ENCODE measurements at places on chromosomes 13 and 19.

- no peak for DNase-seq
These were observed 343.9 kb downstream of the TBC1D4 start for GRCh38 chr13:75137911-75138571.

- DNase-seq: no peak
These were observed 8.1 kb downstream of the PTGIR start for GRCh38 chr19:46616631-46617322.

GRCh38 chr13:105952973-105953290, 582.5 kb downstream of the EFNB2 start:
- DNase-seq: no peak

- no peak for DNase-seq
These were observed 1.0 kb upstream of the ETHE1 start for GRCh38 chr19:43527860-43528622.

- no peak for DNase-seq
These were observed 757.3 kb downstream of the EFNB2 start for GRCh38 chr13:105778196-105778595.

GRCh38 chr19:56946159-56946558, 105.6 kb upstream of the PEG3 start:
- DNase-seq: no peak

GRCh38 chr19:15556634-15557181, 48.4 kb downstream of the CYP4F22 start:
- DNase-seq: no peak

DNA sequence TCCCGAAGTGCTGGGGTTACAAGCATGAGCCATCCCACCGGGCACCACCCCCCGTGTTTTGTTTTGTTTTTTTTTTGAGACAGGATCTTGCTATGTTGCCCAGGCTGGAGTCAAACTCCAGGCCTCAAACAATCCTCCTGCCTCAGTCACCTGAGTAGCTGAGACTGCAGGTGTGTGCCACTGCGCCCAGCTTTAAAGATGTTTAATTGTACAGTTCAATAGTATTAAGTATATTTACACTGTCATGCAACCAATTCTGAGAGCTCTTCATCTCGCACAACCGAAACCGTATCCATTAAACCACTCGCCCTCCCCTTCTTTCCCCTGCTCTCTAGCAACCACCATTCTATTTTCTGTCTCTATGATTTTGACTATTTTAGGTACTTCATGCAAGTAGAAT, 15.6 kb downstream of the NUCB1 start:
- no peak for DNase-seq

GRCh38 chr13:50460358-50460757, 383.1 kb downstream of the DLEU7 start:
- no peak for DNase-seq

DNA sequence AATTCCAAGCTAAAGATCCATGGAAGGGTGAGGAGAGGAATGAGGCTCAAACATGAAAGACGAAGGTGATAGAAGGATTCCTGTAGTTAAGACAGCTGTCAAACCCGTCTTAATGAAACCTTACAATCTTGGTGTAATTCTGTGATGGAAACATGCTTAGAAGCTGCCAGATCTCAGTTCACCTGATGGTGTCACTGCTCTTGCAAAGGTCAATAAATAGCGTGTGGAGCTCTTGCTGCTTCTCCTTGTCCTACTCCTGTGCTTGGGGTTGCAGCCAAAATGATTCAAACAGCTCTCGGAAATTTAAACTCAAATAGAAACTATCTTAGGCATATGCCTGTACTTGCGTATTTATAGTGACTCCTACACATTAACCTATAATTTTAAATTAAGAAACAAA, 1705.0 kb downstream of the OLFM4 start:
- DNase-seq: peak; percentile 20

DNA sequence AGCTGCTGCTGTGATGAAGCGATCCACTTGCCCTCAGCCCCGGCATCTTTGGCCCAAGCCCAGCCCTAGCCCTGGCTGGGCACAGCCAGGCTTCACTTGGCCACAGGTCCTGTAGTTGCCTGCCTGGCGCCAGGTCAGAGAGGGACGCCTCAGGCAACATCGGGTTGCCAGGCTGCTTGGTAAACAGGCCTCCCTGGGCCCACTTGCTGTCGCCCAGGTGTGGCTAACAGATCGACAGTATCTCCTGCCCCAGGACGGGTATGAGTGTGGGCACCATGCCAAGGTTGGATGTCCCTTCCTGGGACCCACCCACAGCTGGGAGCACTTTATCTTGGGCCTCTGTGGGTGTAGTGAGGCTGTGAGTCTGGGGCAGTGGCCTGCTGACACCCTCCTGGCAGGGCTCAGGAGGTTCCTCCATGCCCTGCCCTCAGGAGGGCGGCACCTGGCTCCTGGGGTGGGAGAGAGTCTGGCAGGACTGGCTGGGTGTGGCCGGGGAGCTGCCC, 27.8 kb downstream of the CARM1 start:
- DNase-seq: no peak

- no peak for DNase-seq
These were observed 661 bp upstream of the BABAM1 start for GRCh38 chr19:17266589-17266974.

- DNase-seq: no peak
These were observed 122.3 kb downstream of the PCCA start for GRCh38 chr13:100211016-100211710.

DNA sequence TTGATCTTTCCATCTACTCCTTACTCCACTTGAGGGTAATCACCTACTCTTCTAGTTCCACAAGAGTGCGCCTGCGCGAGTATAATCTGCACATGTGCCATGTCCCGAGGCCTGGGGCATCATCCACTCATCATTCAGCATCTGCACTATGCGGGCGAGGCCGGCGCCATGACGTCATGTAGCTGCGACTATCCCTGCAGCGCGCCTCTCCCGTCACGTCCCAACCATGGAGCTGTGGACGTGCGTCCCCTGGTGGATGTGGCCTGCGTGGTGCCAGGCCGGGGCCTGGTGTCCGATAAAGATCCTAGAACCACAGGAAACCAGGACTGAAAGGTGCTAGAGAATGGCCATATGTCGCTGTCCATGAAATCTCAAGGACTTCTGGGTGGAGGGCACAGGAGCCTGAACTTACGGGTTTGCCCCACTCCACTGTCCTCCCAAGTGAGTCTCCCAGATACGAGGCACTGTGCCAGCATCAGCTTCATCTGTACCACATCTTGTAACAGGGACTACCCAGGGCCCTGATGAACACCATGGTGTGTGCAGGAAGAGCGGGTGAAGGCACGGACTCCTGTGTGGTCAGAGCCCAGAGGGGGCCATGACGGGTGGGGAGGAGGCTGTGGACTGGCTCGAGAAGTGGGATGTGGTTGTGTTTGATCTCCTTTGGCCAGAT, 2.7 kb upstream of the KLK2 start:
- no peak for DNase-seq

- DNase-seq: no peak
These were observed 31.4 kb downstream of the NFIX start for GRCh38 chr19:13026462-13027370.

- no peak for DNase-seq
These were observed 45.8 kb downstream of the RFX2 start for GRCh38 chr19:6064336-6065073.

DNA sequence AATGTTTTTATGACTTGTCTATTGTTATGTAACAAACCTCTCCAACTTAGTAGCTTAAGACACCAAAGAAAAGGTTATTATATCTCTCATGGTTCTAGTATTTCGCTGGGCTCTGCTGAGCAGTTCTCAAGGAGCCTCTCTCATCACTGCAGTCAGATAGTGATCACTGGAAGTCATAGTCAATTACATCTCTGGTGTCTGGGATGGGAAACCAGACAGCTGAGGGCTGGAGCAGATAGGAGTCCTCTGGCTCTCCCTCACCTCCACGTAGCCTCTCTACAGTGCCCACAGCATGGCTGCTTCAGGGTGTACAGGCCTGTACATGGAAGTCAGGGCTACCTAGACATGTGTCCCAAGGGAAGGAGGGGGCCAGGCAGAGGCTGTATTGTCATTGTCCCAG, 507.5 kb downstream of the MYO16 start:
- no peak for DNase-seq

DNA sequence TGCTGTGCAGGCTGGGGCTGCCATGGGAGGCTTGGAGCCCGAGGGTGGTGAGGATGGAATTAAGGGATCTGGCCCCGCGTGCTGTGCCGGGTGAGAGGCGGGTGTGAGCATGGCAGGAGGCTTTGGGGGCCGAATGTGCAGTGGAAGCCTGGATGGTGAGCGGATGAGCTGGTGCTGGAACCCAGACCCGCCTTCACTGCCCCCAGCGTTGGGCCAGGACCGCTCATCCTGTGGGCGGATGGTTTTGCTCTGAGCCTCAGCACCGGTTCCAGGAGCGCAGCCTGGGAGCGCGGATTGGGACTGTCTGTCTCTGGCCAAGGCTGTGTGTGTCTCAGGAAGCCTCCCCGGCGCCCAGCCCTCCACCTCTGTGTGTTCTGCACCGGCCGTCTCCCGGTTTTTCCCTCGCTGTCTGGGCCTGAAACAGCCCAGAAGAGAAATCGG, 16.7 kb downstream of the KDM4B start:
- no peak for DNase-seq

DNA sequence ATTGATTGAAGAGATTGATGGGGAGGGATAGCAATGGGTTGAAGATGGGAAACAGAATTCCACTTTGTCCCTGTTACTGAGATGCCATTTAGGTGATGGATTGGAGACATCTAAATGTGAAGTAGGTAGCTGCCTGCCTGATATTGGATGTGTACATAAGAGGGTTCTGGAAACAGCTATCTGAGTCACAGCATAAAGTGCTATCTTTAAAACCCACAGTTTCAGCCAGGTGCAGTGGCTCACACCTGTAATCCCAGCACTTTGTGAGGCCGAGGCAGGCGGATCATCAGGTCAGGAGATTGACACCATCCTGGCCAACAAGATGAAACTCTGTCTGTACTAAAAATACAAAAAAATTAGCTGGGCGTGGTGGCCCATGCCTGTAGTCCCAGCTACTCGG, 72.6 kb downstream of the DNAJC3 start:
- no peak for DNase-seq

GRCh38 chr19:50720921-50721381, 1.3 kb upstream of the SHANK1 start:
- no peak for DNase-seq

- DNase-seq: no peak
These were observed 81.9 kb upstream of the SLC15A1 start for GRCh38 chr13:98834254-98834960.

DNA sequence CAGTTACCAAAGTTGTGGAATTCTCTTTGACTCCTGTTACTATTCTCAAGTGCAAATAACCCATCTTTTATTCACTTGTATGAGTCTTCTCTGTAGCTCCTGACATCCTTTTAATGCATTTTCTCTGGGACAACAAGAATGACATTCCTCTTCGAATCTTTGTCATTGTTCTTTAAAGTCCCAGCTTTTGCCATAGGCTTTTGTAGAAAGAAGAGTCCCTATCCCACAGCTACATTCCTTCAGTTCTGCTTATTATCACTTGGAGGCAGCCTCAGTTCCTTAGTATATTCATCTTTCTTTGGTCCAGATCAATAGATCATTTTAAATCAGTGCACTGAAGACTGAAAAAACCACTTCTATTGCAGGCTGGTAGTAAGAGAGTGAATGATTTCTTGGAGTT, 560.2 kb downstream of the DACH1 start:
- DNase-seq: no peak

GRCh38 chr13:67303661-67304333, 73.7 kb upstream of the PCDH9 start:
- no peak for DNase-seq

DNA sequence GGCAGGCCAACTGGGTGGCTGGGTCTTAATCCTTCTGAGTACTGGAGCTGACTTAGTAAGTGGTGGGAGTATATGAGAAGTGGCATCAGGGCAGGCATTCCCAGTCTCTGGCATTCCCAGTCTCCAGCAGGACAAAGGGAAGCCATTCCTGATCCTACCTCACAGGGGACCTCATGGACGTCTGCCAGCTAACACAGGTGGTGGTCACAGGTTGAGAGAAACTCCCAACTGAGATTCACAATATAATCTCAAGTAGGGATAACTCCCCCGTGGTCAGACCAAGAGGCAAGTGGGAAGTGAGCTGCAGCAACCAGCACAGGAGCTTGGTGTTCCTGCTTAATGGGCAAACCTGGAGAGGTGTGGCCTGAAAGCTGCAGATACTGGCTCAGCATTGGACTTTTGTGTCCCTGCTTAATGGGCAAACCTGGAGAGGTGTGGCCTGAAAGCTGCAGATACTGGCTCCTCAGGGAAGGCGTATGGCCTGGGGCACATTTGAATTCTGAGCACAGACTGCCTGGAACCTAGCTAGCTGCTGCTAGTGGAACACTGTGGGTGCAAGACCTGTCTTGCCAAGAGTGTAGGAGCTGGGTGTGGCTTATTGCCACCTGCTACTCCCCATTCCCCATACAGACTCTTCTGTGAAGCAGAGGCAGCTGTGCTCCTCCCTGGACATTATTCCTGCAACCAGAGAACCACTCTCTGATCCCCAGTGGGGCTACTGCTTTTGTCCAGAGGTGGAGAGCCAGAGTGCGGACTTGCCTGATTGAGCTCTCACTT, 25.9 kb upstream of the OR10H2 start:
- no peak for DNase-seq

- DNase-seq: no peak
These were observed 51.0 kb downstream of the ZNF146 start for GRCh38 chr19:36265856-36266374.

DNA sequence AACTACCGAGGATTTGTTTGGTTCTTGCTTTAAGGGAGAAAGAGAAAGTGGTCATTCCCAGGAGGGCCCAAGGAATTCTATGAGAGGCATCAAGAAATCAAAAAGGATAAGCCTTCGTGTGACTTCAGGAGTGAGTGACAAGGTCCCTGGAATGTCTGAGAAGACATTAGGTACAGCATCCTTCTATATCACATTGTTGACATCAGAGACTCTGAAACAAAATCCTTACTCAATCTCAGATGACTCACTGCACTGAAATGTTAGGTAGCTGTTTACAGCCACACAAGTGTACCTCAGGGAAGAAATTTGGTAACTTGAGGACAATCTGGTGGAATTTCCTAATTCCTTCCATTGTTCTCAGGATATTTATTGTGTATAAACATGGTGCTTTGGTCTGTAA, 7.9 kb upstream of the LGALS14 start:
- no peak for DNase-seq

DNA sequence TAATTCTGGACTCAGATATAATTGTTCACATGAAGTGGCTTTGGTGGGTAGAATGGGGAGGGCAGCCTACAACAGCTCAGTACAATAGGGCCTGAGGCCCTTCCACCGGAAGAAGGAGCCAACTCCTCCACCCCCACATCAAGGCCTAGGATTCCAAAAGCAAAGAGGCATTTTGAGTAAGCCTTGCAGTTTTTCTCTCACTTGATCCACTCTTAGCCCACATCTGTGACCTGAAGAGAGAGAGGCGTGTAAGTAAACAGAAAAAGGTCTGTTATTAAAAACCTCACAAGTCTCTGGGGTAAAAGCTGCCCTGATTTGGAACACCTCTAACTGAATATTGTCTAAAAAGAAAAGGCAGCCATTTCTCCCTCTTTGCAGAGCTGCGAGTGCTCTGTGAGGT, 214.1 kb upstream of the KL start:
- no peak for DNase-seq

Data from iPS DF 6.9 (cell line).